ENCODE measurements at places on chromosomes 5 and 9.

GRCh38 chr5:132822650-132823480 is 7.6 kb downstream of the SHROOM1 start:
- peak; percentile 61 for DNase-seq

DNA sequence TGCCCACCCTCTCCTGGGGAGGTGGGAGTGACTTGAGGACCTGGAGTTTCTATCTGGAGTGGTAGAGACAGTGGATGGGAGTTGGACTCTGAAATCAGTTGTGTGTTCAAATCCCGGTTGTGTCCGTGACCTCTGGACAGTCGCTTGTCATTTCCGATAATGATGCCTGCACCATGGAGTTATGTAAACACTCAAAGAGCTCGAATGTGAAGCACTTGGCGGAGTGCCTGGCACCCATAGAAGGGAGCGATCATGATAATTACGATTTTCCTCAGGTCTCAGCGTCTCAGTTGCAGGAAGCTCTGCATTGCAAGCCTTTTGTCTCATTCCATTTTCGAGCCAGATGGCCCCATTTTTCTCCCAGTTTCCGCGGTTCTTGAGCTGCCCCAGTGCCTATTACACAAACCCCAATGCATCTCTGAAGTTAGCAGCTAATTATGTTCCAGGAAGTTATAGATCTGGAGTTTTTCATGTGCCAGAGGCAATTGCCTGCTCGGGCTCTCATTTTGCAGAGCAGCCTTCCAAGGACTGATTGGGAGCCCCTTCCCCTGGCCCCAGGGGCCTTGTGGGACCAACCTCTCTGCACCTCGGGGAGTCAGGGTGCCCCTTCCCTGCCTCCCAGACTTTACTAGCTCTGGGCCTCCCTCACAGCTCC is 175.5 kb upstream of the MVB12B start:
- no peak for DNase-seq

- peak; percentile 63 for DNase-seq
Observed at GRCh38 chr9:112059966-112060320, 115.2 kb downstream of the SUSD1 start.

DNA sequence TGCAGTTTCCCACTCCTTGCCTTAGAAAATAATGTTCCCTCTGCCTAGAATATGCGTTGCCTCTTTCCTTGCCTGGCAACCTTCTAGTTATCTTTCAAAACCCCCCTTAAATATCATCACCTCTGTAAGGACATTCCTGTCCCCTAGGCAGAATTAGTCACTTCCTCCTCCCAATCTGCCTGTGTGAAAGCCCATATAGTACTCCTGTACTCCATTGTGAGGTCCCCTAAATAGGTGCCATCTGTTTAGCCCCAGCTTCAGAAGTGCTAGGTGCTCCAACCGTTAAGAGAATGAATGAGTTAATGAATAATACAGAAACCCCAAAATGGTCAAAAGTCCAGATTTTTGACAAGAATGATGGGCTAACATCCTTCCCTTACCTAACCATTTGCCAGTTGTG is 181.4 kb downstream of the GDNF start:
- peak; percentile 41 for DNase-seq

DNA sequence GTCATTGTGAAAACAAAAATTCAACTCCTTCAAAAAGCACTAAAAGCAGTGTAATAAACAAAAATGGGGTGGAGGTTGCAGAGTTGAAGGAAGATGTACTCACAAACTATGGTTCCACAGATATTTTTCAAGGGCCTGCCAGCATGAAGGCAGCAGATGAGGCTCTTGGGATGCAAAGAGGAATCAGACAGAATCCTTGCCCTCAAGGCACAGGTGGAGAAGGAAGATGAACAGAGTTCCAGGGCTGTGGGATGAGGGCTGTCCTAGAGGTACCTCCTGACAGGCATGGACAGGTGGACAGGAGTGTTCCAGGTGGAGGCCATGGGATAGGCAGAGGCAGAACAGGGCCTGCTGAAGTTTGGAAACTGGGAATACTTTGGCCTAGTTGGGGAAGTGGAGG is 140.5 kb upstream of the ANKH start:
- DNase-seq = no peak

DNA sequence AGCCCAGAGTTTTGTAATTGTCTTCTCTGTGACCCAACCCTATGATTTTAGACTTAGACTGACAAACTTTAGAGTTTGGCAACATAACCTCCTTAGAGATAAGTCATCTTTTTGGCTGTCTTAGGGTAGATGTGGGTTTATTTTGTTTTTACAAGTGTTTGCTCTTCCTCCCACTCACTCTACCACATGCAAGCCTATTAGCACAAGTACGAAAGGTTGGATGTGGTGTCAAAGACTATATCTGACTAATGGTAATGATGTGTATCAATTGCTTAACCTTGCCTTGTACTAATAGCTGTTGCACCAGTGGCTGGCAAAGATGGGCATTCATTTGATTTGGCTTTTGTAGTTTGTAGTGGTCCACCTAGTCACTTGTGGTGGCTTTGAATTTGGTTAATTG is 46.5 kb downstream of the SLC25A46 start:
- no peak for DNase-seq

GRCh38 chr5:170411100-170411499 is 21.9 kb upstream of the KCNMB1 start:
- DNase-seq = no peak

- no peak for DNase-seq
Observed at GRCh38 chr9:96777426-96777864, 442 bp downstream of the ZNF510 start.

DNA sequence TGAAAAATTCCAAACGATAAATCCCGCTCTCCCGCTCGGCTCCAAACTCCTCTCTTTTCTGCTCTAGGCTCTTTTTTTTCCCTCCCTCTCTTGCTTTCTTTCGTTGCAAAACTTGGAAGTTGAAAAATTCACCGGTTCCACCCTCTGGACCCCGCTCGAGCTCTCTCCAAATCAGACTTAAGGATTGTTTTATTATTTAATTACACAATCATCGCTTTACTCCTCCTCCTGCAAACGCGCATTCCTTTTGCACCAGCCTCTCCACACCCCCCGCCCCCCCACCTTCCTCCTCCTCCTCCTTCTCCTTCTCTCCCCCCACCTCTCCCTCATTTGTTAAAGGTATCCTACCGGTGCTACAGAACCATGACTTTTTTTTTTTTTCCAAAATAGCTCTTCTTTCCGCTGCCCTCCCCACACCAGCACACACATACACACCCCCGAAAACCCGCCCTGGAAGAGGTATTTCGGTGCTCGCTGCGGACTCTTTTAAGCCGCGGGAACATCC is 535 bp upstream of the NFIB start:
- peak; percentile 94 for DNase-seq
